Cerebellar cortex (tissue), 1 donor: ENCODE measurements at places on chromosomes 3 and 15.

- DNase-seq: no peak
Observed at GRCh38 chr3:3806856-3807255, 7.6 kb downstream of the LRRN1 start.

DNA sequence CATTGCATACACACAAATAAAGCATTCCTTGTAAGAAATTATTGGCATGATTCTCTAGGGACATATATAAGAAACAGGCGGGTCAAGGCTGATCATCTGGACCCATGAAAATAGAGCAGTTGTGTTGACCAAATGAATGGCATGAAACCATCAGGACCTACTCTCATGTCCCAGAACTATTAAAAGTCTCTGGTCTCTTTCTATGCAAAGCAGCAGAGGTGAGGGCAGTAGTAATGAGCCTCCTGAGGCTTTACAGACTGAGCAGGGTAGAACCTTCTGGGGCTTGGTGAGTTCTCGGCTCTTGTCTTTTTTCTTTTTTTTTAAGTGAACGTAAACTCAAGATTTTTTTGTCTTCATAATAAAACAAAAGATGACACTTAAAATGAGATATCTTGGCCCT, 9.3 kb downstream of the GLDN start:
- DNase-seq: no peak

DNA sequence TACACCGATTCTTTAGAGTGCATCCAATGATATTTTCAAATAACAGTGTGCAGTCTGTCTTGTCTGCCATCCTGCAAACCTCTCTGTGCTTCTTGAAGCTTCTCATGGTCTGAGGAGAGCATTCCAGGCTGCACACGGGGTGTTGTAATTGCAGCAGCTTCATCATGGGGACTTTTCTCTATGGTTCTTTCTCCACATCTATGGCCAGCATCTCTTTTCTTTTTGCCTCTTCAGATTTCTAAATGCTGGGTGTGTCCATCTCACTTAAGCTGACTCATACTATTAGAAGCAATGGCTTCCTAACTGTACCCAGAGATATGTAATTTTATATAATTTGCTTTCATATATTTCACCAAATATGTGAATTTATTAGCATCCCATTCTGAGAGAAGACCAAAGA, 63.8 kb upstream of the EPHB3 start:
- no peak for DNase-seq

GRCh38 chr3:128618398-128618726, 32.3 kb downstream of the RPN1 start:
- peak; percentile 23 for DNase-seq

DNA sequence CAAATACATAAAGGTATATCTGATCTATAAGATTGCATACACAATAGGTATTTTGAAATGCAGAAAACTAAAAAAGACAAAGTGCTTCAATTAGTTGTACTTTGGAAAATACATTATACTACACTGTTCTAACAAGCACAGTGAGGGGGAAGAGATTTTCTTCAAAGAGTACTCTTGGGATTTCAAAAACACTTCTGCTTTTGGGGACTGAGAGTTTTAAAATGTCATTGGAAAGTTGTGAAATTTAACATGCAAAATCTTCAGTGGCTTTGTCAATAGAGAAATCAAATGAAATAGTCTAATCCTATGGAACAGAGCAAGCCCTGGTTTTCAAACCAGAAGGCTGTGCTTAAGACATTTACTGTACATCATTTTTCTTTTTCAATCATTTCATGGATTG, 322.2 kb upstream of the SEMA6D start:
- no peak for DNase-seq

- DNase-seq: no peak
Observed at GRCh38 chr15:80932989-80933388, 56.6 kb downstream of the MESD start.

DNA sequence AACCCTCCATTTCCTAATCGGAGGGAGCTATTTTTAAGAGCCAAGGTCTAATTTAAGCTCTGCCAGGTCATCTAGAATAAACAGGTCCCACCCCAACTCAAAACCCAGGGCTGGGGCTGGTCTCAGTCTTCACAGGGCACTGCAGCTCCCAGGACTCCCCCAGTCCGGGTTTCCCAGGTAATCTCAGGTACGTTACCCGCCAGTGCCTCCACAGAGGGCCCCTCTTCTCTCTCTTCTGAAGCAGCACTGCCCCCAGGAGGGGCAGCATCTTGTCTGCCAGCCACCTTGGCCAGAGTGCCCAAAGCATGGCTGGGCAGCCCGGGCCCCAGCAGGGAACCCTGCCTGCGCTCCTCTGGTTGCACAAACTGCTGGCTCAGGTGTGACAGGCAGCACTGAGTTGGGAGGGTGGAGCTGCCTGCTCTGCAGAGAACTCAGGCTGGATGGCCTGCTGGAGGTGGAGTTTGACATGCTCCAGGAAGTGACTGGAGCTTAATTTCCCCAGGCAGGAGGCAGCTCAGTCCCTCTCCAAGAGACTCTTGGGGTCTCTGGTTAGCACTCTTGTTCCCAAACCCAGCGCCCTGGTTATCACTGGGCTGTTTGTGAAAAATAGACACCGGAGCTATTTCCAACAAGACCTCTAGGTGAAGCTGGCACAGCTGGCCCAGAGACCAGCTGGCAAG, at the start of gene PLA2G4F:
PLA2G4F (minus strand) TSS at position 394 of the 680 bp plus-strand sequence; CDS start at position 307, 87 bp downstream.
- no peak for DNase-seq

- DNase-seq: peak; percentile 44
Observed at GRCh38 chr15:45521596-45522327, 793 bp downstream of the SLC30A4 start.

GRCh38 chr15:77696871-77697270, 64.2 kb upstream of the LINGO1 start:
- no peak for DNase-seq

DNA sequence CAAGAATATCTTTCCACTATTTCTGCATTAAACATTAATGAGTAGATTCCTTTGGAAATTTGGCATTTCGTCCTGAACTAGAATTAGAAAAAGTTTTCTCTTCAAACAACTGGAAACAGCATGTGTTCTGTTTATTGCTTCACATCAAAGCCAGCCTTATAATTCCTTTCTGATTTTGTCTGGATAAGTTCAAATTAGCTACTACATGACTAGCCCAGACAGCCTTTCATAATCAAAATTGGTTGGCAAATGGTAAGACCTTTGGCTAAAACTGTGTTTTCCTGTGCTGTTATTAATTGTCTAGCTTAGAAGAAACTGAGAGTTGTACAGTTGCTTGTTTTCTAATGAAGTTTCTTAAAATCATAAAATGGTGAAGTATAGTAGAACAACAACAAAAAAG, 52.7 kb upstream of the P3H2 start:
- DNase-seq: no peak
